Tibial nerve (tissue), 4 donors: ENCODE measurements at places on chromosomes 6 and 20.

DNA sequence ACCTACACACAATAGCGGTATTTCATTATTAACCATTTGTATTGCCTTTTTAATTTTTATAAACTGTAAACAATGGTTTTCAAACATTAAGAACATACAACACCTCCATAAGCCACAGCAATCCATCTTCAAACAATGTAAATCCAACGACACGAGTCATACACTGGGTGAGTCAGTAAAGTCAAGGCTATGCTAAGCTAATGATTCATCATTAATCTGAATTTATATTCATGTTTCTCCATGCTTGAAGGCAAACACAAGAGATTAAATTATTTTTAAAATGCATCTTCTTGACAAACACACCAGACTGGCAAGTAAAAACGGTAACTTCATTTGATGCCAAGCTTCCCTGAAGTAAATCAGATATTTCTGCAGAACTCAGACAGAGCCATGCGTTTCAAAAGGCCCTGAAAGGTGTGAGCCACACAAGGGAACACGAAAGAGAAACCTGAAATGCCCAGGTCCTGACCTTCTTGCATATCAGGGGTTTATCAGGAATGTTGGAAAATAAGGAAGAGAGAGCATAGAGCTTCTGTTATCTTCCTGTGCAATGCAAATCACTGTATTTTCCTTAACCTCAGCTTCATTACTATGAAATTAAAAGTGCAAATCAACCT, 162.5 kb downstream of the ALDH8A1 start:
- H3K4me3 ChIP-seq, result no peak overlapping the region
- no peaks in the 10 kb centered on the region for H3K4me1 ChIP-seq
- H3K27ac ChIP-seq, result no peak overlapping the region
- no peaks in the 10 kb centered on the region for H3K27me3 ChIP-seq
- no peaks in the 10 kb centered on the region for H3K36me3 ChIP-seq
- DNase-seq, result no peak

DNA sequence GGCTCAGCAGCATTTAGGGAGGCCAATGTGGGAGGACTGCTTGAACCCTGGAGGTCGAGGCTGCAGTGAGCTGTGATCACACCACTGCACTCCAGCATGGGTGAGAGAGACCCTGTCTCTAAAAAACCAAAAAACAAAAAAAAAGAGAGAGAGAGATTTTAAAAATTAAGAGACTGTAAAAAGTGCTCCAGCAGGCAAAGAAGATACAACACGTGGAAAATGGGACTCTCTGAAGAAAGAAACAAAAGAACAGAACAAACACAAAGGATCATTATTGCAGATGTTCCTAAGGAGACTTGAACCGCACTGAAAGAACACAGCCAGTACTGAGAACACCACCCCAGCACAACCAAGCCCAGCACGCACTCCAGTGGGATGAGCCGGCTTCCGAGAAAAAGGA, 74.2 kb downstream of the TAF4 start:
- no peaks in the 10 kb centered on the region for H3K4me1 ChIP-seq
- DNase-seq, result no peak
- no peak overlapping the region for H3K4me3 ChIP-seq
- H3K36me3 ChIP-seq, result peaks cover 27% of the 10 kb centered on the region
- no peak overlapping the region for H3K27ac ChIP-seq
- no peaks in the 10 kb centered on the region for H3K27me3 ChIP-seq

DNA sequence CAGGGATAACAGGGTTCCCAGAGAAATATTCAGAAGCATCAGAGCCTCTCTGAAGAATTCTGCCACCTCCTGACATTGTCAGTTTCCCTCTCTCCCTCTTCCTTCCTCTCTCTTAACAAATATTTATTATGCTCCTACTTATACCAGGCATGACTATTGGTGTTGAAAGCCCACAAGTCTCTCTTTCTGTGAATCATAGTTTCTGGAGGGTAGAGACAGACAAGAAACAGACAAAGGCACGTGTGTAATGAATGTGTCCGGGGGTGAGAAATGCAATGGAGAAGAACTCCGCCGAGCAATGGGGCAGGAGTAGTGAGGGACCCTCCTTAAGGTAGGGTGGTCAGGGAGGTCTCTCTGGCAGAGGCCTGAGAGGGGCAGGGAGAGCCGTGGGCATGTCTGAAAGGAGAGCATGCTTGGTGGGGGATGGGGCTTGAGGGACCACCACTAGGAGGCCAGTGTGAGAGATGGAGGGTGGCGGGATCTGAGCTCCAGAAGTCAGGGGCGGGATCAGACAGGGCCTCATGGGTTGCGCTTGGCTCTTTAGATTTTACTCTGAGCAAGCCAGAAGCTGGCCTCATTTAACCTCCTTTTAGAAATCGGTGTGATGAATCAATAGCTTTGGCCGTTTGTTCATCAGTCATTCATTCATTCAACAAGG, 57.3 kb downstream of the EYA2 start:
- H3K27me3 ChIP-seq, result no peaks in the 10 kb centered on the region
- H3K36me3 ChIP-seq, result no peaks in the 10 kb centered on the region
- no peaks in the 10 kb centered on the region for H3K4me1 ChIP-seq
- no peak overlapping the region for H3K27ac ChIP-seq
- DNase-seq, result no peak
- H3K4me3 ChIP-seq, result no peak overlapping the region

DNA sequence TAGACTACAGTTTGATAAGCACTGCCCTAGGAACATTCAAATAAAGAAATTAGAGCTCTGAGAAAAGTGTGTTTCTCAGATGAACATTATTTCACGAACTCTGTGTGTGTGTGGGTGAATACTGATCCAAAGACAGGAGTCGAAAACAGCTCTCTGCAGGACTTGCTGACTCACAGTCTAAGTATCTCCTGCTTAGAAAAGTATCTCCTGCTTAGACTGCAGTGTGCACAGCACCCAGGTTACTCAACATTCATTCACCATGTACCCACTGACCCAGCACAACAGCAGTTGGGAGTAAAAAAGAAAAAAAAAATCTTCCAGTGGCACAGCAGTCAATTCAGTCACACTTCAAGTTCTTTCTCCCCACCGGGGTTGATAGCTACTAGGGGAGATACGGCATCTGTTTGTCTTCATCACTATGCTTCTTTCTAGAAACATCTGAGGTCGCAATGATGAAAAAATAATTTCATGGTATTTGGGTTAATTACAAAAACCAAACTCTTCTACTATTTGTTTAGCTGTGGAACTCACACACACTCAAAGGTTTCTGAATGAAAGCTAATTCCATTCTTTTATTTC, 48.0 kb downstream of the GCLC start:
- no peak for DNase-seq
- no peaks in the 10 kb centered on the region for H3K27me3 ChIP-seq
- H3K4me3 ChIP-seq, result no peak overlapping the region
- no peak overlapping the region for H3K27ac ChIP-seq
- H3K36me3 ChIP-seq, result peaks cover 35% of the 10 kb centered on the region

- DNase-seq, result no peak
- H3K4me1 ChIP-seq, result no peaks in the 10 kb centered on the region
- no peaks in the 10 kb centered on the region for H3K27me3 ChIP-seq
- H3K4me3 ChIP-seq, result no peak overlapping the region
- no peak overlapping the region for H3K27ac ChIP-seq
Observed at GRCh38 chr6:101912311-101912710, 518.8 kb downstream of the GRIK2 start.
